ENCODE measurements at places on chromosomes 6 and 20.

- no peak for DNase-seq
Observed at GRCh38 chr6:32655203-32655710, 11.2 kb downstream of the HLA-DQB1 start.

- DNase-seq, result no peak
Observed at GRCh38 chr20:41061155-41061554, 32.5 kb downstream of the TOP1 start.

DNA sequence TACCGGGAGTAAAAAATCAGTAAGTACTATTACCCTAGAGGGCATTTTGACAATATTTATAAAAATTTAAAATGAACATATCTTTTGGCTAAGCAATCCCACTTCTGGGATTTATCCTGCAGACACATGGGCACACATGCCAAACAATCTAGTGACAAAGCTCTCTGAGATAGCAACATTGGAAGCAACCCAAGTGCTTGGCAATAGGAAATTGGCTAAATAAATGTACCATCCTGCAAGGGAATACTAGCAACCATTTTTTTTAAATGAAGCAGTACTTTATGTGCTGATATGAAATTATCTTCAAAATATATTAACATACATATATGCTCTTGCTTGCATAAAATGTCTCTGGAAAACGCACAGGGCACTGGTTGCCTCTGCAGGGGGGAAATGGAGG is 133.8 kb downstream of the SNX5 start:
- no peak for DNase-seq

DNA sequence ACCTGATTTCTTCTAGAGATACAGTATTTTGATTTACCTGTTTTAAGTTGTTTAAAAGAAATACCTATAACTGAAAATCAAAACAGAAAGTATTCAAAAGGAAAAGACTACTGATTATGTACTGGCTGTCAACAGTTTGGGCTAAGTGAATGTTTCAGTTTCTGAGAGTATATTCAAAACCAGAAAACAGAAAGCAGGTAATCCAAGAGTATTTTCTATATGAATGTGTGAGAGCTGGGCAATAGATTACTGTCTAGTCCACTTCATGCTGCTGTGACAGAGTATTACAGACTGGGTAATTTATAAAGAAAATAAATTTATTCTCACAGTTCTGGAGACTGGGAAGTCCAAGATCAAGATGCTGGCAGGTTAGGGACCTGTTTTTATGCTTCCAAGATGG is 261.0 kb downstream of the ARHGAP18 start:
- DNase-seq, result no peak

GRCh38 chr20:16647875-16648597 is 74.8 kb upstream of the KIF16B start:
- no peak for DNase-seq
